ENCODE measurements at places on chromosomes 4 and X. TPM values are rescaled to one million over a fixed set of nuclear protein-coding genes. Genes with fewer than 3 reads are reported as not detected.

DNA sequence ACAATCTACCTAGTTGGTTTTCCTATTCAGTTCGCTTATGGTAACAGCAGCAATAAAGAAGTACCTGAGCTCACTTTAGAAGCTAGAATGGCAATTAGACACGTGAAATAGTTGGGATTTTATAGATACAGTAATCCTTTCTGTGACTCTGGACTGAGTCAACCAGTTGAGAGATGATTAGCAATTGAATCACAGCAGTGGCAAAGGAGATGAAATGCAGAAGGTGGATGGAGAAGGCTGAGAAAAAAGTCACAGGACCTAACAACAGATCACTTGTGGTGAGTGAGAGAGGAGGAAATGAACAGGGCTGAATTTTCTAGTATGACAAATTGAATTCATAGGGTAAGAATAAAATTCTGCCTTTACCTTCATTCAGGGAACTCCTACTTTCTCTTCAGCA lies 197.1 kb upstream of the MAGEB18 start:
- no peak for DNase-seq

DNA sequence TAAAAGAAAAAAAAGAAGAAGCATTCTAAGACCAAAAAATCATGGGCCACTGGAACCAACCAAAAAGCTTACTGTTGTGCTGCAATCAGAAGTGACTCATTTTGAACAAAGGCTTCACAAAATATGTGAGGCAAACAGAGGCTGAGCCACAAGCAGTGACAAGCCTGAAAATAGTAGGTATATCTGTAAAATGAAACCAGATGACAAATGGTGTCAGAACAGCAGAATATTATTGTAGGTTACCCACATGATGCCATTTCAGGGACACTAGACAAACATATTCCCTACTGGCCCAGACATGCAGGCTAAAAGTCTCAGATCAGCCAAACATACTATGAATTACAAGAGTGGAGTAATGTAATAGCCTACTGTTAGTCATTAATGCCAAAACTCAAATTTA lies 1301.8 kb upstream of the DIAPH2 start:
- DNase-seq = no peak

- no peak for DNase-seq
Observed at GRCh38 chr4:12586242-12587006, 897.7 kb downstream of the RAB28 start.

GRCh38 chr4:47075262-47075661 lies 43.9 kb downstream of the GABRB1 start:
- DNase-seq = no peak

GRCh38 chr4:107363125-107363524 lies 327.0 kb upstream of the DKK2 start:
- DNase-seq = no peak

GRCh38 chrX:134202561-134202960 lies 34.4 kb upstream of the CCDC160 start:
- DNase-seq = no peak

- no peak for DNase-seq
Observed at GRCh38 chrX:14079891-14080430, 50.3 kb upstream of the GEMIN8 start.

DNA sequence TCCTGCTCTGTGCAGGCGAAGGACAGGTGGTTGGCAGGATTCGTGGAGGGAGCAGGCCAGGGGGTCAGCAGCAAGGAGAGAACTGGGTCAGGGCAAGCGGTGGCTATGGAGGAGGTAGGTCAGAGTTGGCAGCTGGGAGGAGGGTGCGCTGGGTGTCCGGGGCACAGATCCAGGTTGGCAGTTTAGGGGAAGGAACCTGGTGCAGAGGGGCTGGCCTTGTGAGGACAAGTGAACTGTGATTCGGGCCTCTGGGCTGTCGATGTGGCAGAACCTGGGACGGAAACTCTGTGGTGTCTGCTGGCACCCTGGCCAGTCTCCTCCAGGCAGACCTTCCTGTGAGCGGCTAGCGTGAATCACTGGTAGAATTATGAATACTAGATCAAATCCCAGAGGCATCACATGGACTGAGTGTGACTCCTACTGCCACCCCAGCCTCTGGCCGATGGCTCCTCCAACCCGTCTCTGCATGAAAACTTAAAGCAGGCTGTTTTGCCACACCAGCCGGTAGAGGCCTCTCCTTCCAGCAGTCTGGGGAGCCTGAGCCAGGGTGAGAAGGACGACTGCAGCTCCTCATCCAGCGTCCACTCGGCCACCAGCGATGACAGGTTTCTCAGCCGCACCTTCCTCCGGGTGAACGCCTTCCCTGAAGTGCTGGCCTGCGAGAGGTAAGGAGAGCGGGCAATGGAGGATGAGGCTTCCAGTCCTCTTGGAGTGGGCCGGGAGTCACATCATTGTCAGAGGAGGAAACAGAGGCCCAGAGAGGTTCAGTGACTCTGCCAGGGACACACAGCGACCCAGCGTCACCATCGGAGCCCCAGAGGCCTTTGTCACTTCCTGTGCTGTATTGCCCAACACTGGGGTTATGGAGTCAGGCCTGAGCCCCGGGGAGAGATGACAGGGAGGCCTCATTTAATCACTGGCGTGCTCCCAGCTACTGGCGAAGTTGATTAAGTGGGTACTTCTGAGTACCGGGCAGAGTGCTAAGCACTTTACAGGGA lies 20.3 kb downstream of the EVC start:
- no peak for DNase-seq

DNA sequence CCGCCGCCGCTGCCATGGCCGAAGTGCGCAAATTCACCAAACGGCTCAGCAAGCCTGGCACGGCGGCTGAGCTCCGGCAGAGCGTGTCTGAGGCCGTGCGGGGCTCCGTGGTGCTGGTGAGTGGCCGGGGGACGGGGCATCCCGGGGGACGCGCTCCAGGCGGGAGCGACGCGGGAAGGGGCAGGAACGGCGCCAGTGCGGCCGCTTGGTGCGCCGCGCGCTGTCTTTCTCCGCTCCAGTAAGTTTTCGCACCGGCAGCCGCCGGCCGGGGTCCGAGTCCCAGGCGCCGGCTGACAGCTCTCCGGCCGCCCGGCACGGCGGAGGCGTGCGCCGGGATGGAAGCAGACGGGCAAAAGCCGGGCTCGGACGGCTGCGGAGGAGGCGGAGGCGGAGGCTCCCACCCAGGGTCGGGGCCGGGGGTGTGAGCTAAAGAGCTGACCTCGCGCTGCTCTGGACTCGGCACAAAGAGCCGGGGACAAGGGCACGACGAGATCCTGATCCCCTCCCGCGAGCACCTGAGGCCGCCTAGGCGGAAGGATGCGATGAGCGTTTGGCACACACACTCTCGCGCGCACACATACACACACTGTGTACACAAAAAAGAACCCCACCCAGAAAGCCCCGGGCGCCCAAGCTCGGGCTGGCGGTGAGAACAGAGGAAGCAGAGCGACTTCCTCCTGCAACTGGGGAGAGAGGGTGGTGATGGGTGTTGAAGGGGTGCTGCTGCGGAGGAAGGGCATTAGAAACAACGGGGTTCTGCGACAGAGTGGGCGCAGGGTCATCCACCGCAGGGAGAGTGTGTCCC lies 545 bp downstream of the DOCK11 start:
- peak; percentile 69 for DNase-seq

DNA sequence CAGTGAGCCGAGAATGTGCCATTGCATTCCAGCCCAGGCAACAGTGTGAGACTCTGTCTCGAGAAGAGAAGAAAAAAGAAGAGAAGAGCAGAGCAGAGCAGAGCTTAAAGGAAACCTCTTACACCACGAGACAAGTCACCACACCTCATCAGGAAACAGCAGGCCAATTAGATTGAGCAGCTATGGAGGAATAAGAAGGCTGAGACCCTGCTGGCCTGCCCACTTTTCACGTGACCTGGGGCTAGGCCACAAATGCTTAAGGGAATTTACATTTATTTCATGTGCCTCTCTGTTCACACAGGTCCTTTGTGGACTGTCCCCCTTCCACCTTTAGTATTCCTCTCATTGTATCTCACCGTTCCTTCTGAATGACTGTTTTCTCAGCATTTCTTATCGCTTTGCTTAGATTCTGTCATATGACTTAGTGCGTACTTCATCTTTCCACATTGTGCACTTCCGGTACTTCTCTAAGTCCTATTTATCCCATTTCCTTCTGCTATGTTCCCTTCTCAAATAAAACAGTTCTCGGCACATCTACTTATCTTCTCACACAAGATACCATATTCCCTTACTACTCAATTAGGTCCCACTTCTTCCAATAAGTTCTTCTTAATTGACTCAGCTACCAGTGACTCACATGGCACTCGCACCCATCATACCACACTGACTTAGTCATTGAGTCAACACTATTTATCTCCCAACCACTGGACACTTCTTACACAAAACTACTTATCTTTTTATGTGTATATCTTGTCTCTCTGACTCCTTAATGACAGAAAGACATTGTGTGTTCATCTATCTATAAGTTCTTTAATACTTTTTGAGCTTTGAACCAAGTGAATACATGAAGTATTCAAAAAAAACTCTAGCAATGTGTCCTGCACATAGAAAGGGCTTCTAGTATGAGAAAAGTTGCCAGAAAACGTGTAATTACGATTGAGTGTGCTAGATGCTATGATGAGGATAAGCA lies 11.0 kb downstream of the CUL4B start:
- no peak for DNase-seq

DNA sequence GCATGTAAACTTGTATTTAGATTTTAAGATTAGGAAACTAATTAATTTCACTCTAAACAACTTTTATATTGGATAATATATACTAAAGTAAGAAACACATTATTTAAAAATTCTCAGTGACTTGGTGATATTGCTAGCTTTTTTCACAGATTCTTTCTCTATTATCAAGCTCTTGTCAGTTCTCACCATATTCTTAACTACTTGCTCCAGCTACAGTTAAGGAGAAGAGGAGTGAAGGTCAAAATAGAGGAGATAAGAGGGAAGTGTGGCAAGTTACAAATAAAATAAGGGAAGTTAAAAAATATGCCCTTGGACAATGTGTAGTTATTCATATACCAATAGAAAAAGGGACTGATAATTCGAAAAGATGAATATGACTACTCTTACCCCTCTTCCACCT lies 34.7 kb upstream of the NAF1 start:
- DNase-seq = no peak

DNA sequence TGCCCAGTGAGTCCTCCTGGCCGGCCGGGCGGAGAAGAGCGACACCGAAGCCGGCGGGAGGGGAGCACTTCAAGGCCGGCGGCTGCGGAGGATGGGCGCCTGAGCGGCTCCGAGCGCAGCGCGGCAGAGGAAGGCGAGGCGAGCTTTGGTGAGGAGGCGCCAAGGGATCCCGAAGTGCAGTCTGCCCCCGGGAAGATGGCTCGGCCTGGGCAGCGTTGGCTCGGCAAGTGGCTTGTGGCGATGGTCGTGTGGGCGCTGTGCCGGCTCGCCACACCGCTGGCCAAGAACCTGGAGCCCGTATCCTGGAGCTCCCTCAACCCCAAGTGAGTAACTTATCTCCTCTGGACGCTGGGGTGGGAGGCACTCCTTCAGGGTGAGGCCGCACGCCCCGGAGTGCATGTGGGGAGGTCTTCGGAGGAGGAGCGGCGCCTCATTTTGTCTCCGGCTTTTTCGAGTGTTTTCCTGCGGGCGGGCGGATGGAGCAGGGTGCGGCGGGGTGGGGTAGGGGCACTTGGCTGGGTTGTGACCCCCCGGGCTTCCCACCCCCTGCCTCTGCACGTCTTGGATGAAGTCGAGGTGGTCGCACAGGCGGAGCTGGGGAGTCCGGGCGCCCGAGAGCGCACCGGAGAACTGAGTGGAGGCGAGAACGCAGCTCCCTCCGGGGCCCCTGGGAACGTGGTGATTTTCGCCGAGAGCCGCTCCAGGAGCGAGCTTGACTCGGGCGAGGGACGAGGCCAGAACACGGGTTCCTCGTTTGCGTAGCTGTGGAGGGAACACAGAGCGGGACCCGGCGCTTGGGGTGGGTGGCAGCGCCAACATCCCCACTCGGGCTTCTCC lies 979 bp downstream of the EFNB1 start:
- DNase-seq = peak; percentile 45

- DNase-seq = no peak
Observed at GRCh38 chrX:97843200-97843811, 959.6 kb downstream of the RPA4 start.

DNA sequence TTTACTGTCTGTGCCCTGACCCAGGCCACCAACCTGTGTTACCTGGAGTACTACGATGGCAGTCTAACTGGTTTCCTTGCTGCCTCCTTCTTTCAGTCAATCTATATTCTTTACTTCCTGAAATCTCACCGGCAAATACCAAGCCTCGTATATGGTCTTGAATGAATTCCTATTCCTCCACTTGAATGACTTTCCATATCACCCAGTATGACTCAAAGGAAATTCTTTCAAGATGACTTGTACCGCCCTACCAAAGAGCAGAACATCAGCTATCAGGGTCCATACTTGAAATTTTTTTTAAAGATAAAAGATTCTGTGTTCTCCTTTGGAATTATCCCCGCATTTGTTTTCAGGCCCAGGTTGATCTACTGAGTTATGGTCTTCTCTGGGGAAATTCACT lies 378.0 kb downstream of the AFF2 start:
- DNase-seq = no peak

GRCh38 chrX:115525486-115525885 lies 35.5 kb upstream of the PLS3 start:
- DNase-seq = no peak

DNA sequence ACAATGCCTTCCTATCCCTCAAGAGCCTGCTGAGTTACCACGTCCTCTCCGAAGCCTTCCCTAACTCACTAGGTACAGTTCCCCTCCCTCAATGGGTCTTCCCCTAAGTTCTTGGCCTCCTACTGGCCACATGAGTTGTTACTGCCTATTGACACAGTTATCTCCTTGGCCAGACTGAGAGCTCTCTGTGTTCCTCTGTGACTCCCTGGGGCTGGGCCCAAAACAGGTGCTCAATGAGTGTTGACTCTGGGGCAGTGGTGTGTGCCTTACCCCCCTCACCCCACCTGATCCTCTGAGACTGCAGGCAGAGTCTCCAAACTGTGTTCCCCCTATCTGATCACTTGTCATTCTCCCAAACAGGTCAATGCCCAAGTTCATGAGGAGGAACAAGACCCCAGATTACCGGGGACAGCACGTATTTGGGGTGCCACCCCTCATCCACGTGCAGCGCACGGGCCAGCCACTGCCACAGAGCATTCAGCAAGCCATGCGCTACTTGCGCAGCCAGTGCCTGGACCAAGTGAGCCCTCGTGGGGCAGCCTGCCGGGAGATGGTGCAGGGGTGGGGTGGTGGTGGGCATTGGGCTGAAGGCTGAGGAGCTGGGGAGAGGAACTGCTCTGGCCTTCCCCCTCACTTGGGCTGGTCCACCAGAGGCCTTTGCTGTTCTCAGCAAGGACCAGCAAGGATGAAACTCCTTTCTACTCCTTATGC lies 72.6 kb downstream of the STARD8 start:
- no peak for DNase-seq

- DNase-seq = no peak
Observed at GRCh38 chr4:41977709-41978108, 3.8 kb upstream of the DCAF4L1 start.

Gene NUDT10
- total RNA-seq = 17.3 TPM

Gene CCDC160
- 7.4 TPM for total RNA-seq

Gene CDK16
- 82.4 TPM for total RNA-seq

Gene ADGRL3
- total RNA-seq = 220 TPM

Gene NELFA
- total RNA-seq = 24.4 TPM

Gene UGT2B10
- total RNA-seq = not detected

Gene ANAPC10
- total RNA-seq = 44.4 TPM

Gene ITIH6
- total RNA-seq = 0.22 TPM

Gene TENM3
- total RNA-seq = 57.5 TPM

Gene GLOD5
- not detected for total RNA-seq

Gene SYNPO2
- 14.3 TPM for total RNA-seq

Gene ZFP42
- total RNA-seq = 0.55 TPM

Gene FRMD7
- total RNA-seq = 2.4 TPM

Gene CTAG1A
- total RNA-seq = not detected
